Left ventricle myocardium superior (tissue), 1 donor: ENCODE measurements at places on chromosomes 1 and 21.
A peak's percentile ranks its signal among the peaks of the same experiment; 100 is the strongest.

DNA sequence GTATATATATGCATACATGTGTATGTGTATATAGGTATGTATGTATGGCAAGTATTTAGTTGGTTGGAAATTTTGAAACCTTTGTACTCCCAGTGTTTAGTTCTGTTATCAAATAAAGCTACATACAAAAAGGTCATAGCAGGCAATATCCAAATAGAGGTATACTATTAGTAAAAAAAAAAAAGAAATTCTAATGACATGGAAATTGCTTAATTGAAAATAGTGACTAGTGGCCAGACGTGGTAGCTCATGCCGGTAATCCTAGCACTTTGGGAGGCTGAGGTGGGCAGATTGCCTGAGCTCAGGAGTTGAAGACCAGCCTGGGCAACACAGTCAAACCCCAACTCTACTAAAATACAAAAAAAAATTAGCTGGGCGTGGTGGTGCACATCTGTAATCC is 351.6 kb upstream of the NR5A2 start:
- DNase-seq: no peak

- DNase-seq: no peak
These were observed 294.2 kb downstream of the LMX1A start for GRCh38 chr1:165062346-165062745.

- no peak for DNase-seq
These were observed 5.9 kb downstream of the IGSF3 start for GRCh38 chr1:116661633-116662032.

DNA sequence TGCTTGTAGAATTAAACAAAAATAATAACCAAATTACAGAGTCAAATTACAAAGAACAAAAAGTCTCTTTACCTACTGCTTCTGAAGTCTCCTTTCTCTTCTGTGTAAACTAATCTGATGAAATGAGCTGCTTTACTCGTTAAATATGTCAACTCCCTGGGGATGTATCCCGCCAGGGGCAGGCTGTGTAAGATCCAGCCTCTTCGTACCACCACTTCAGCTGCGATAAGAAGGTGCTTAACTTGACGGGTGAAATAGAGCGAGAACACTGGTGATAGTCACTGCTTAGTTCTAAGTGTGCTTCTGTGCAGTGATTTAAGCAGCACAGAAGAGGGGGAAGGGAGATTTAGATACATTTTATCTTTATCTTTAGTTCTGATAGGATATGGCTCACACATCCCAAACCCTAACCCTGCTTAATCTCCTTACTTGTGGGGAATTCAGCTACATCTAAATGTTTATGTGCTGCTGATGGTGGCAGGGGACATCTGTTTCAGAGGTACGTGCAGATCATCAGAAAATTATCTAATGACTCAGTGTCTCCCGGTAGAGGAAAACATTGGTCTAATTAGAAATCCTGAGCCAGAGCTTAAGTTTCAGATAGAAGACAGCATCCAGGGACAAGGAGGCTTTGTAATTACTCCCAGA is 46.0 kb downstream of the RHOU start:
- peak; percentile 46 for DNase-seq

- DNase-seq: no peak
These were observed 382.0 kb upstream of the PROX1 start for GRCh38 chr1:213605732-213606131.

DNA sequence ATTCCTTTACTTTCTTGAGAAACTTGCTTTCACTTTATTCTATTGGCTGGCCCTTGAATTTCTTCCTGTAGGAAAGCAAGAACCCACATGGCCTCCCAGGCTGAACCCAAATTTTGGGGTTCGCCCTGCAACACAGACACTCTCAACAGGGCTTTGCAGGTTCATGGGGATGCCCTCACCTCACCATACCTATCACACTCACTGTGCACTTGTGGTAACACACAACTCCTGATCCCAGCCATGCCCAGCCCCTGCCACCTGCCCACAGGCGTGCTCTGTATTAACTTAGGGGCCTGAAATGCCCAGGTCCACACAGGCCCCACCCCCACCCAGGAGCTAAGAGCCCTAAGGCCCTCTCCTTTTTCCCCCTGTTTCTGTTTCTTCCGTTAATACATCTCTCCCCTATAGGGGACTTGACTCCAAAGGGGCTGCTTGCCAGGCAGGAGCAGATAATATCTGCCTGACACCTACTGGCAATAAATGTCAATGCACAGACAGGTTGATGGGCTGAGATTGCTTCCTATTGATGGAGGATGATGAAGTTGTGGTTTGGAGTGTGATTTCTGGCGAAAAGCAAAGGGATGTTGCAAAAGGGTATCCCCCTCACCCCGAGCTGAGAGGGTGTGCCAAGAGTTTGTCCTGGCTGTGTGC is 171.5 kb downstream of the AJAP1 start:
- DNase-seq: no peak

DNA sequence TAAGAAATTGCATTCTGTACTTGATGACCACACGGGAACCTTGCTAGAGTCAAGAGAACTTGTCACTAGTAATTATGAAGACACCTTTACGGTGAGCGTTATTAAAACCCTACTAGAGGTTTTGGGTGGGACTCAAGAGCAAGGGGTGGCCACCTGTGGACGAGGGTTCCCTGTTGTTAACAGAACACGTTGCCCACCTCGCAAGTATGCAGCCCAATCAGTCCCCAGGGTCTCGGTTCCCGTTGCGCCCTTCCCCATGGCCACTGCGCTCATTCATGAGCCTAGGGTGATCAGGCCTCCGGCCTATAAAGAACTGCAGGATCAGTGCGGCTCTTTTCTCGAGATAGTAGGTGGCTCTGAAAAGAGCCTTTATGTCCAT is 30.2 kb upstream of the RNF187 start:
- no peak for DNase-seq

GRCh38 chr1:248688527-248689298 is 13.9 kb downstream of the OR14I1 start:
- DNase-seq: no peak

DNA sequence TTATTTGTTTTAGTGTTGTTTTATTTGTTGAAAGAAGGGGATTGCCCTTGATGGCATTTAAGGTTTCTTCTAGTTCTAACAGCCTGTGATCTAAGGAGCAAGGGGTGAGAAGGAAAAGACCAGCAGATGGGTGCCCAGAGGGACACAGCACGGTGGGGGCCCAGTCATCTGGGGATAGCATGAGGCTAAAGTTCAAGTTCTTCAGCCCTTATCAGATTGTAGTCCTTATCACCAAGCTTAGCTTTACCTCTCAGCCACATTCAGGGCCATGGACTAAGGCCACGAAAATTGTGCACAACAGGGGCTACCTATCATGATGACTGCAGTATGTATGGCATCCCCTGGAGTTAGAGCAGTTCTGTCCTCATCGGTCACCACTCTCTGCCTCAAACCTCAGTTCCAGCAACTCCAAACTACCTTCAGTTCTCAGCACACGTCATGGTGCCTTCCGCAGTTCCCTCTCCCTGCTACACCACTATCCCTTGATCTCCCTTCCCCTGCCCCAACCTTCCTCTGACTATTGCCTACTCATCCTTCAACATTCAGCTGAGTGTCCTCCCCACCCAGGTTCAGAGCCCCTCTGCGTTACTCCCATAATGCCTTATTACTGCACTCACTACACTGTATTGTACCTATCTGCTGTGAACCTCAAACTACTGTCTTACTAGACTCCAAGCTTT is 36.4 kb downstream of the ATF3 start:
- no peak for DNase-seq

DNA sequence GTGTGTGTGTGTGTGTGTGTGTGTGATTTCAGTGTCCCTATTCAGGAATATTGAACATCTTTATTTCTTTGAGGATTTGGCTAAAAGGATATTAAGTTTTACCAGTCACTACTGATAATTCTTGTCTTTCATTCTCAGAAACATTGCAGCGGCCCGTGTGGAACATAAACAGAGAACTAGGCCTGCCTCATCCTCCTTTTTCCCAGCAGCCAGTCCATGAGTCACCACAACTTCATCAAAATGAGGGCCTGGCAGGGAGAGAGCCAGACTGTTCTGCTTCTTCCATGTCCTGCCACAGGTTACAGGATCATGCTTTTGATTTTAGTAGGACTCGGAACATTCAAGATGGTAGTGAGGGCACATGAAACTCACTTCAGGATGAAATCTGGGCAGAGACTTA is 50.7 kb downstream of the LRIG2 start:
- no peak for DNase-seq

DNA sequence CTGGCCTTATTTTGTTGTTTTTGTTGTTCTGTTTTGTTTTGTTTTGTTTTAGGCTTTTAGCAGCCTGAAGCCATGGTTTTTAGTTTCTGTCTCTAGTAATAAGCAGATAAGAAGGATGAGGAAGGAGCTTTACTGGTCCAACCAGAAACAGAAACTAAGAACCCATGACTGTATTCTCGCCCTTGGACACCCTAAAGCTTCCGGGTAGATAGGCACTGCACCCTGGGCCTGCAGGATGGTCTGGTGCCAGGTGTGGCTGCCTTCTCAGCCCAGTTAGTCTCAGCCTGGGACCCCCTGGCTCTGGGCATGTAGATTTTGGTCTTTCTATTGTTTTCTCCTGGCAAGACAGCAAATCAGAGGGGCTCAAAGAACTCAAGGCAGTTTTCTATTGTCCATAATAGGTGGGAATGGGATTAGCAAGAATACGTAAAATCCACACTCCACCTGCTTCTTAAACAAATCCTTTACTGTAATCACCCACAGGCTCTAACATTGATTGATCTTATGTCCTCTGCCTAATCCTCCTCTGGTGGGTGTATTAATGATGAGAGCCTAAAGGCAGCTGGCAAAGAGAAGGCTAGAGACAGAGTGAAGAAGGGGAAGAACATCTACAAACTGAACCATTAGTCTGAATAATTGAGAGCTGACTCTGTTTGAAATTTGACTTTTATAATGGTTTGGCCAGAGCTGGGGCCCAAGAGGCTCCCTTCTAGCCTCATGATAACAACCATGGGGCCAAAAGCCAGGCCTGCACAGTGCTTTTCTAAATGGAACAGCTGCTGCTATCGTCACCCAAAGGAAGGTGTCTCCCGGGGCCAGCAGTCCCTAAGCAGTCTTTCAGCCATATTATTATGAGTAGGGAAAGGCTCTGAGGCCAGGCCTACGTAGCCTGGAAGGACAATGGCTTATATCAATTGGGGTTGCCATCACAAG is 106.8 kb upstream of the ATP1A1 start:
- DNase-seq: no peak

- DNase-seq: peak; percentile 35
These were observed 20.6 kb upstream of the SLC45A3 start for GRCh38 chr1:205700865-205701401.

DNA sequence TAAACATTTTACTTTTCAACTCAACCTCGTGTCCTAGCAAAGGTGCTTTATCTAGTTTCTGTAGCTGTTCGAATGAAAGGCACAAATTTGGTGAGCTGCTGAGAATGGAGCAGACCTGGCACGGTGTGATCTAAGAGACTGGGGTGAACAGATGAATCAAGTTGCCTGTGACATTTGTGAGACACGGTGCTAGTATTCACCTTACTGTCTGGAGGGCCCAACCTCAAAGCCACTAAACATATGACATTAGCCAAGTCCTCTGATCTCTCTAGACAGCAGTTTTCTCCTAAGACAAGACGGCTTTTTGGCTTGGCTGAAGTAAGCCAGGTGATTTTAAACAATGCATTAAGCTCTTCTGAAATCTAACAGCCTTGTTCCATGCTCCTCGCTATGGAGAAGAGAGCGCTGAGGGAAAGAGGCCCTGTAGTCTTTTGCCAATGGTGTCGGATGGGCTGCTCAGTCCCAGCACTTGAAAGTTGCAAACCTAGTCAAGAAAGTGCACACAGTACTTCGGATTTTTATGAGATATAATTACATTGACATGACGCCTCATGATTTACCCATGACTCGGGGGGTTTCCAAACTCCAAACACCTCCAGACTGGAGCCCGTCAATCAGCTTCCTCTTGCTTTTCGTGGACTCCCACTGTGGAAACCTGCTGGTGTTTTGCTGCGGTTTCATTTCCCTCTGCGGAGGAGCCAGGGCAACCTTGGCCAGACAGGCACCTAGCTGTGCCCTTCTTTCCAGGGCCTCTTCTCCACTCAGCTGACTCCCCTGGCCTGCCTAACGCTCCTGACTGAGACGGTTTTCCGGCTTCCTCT is 794 bp upstream of the TOR3A start:
- DNase-seq: no peak

- no peak for DNase-seq
These were observed 48.6 kb downstream of the PRKACB start for GRCh38 chr1:84192681-84193080.

DNA sequence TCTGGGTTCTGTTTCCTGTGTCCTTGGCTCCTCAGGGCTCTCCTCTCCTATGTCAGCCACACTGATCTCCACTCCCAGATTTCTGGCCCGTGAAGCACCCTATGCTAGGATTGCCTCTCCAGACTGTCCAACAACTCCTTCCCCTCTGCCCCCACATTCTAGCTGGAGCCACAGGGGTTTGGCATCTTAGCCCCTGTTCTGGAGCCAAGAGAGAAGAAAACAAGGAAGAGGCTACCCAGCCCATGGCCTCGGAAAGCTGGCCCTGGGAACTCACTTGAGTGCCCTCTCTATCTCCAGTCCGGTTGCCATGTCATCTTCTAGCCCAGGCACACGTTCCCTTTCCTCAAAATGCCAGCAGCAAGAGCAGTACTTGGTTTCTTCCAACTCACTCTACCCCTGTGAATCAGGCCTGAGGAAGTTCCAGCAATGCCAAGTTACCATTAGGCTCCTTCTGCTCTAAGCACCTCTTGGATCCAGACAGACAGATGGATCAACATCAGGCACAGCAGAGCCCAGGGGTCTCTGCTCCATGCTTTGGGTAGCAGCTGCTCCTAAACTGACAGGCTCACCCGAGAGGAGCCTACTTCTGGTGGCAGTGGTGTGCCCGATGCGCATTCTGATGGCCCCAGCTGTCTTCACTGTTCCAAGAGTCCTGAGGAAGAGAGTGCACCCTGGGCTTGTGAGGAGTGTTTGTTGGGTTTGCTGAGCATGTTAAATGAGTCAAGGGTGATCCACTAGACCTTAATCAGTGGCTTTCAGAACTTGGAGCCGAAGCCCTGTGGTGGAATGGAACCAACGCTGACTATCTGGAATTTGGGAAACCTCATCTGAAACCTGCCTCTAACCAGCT is 11.6 kb upstream of the GPR61 start:
- DNase-seq: no peak

DNA sequence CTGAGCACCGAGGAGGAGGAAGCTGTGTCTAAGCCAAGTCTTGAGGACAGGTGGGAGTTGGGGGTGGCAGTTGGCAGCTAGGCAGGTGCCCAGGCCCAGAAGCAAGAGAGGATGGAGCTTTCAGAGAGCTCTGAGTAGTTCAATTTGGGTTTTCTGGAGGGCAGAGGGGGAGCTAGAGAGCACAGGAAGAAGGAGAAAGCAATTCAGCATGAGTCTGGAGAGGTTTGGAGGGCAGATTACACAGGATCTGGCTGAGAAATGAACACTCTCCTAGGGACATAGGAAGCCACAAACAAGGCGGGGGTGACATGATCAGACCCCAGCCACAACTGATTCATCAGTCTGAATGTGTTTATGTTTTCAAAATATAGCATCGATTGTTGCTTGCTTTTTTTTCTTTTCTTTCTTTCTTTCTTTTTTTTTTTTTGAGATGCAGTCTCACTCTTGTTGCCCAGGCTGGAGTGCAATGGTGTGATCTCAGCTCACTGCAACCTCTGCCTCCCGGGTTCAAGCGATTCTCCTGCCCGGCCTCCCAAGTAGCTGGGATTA is 23.8 kb downstream of the PTPRF start:
- no peak for DNase-seq

- DNase-seq: no peak
These were observed 258.3 kb downstream of the MATN1 start for GRCh38 chr1:30465096-30465495.
